ENCODE measurements at places on chromosomes 5 and 9.

DNA sequence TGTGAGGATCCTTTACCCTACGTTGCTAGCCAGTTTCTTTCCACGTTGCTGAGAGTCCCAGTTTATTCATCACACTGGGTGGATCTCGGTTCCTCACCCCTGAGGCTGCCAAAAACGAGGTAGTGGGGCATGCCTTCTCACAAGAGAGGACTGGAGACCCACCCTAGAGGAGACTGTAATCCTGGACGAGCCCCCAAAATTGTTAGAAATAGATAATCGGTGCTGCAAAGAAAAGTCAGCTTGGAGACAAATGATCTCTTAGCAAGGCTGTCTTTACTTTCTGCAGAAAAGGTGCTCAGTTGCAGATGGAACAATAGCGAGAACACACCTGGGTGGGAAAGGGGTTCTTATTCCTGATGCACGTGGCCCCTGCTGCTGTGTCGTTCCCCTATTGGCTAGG, 101.8 kb downstream of the TMEM167A start:
- no peak for DNase-seq

DNA sequence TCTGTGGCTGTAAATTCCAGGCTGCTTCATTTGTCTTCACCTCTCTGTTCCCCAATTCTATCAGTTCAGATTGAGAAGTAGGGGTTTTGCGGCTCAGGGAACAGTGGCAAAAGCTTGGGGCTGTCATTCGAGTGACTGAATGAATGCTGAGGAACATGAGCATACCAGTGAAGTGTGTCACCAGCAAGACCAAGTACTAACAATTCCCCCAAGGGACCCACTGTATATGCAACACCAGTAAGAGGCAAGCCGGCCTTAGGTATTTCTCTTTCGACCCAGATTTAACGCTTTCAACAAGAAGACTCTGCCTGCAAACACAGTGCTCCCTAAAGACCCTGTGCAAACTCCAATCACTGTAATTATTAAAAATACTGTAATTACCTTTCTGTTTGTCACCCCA, 25.8 kb downstream of the KLHL3 start:
- DNase-seq: no peak

GRCh38 chr5:148208226-148208625, 5.4 kb downstream of the SPINK6 start:
- no peak for DNase-seq

DNA sequence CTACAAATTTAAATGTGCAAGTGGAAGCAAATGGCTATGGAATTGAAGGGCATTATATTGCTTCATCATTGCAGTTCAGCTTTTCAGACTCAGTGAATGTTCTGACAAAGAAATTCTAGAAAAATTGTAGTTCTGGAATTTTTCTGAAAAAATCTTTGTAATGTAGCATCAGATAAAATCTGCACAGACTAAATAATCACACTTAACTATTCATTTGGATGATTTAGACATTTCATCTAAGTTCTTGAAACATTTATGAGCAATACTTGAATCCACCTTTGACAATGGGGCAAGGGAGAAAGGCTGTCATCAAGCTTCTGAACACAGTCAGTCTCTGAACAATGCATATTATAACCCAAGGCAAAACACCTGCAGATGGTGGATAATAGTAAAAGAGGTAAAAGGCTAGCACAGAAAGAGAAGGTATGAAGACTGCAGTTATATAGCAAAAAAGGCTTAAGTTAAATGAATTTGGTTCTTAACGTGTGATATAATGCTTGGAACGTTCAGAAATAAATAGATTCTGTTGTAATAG, 1352.0 kb upstream of the NUDT12 start:
- DNase-seq: no peak

- DNase-seq: no peak
Measured at GRCh38 chr5:15338546-15338945, 161.4 kb upstream of the FBXL7 start.

DNA sequence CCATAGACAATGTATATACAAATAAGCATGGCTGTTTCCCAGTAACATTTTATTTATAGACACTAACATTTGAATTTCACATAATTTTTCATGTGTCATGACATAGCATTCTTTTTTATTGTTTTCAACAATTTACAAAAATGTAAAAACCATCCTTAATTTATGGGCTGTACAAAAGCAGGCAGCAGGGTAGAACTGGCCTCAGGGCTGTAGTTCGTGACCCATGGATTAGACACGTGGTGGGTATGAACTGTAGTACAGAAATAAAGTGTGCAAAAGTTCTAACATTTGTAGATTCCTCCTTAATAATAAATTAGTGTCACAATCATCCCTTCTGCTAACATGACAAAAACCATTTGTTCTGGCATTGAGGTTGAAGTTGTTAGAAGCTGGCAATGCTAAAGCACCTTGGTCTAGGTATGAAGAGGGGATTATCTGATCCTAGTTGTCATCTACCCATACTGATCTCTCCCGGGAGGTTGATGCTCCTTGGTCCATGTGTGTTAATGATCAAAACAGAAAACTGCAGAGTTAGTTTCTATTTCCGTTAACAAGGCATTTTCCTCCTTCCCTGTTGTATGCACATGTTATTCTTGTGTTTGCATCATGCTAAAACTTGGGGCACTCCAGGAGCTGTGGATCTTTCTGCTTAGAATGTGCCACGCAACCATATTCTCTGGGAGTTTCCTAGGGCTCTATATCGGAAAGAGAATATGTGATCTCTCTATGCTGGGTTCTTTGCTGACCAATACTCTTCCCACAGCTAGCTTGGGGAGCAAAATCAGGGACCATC, 917.6 kb downstream of the TLE1 start:
- no peak for DNase-seq

DNA sequence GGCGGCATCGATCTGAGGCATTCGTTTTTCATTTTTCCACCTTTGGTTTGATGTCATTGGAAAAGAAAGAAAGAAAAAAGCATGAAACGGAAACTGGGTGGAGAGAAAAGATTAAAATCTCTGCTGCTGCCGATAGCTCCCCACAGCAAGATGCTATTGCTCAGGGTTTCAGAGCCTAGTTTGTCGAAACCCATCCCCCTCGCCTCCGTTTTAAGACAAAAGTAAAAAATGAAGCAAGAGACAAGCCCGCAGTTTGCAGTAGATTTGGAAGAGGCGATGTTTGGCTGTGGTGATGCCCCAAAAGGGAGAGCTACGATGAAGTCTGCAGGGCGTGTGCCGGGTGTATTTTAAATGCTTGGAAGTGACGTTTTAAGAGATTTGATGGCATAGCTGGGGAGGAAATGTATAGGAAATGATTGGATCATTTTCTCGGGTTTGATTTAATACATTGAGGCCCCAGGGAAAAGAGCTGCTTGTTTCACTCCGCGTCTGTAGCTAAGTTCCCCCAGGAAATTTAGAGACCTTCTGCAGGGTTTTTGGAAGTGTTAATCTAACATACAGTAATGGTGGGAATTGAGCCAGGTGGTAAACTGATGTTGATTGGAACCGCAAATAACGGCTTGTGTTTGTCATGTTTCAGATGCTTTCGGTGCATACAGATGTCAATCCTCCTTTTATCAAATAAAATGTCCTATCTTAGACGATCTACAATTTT, 909 bp downstream of the NDFIP1 start:
- DNase-seq: no peak

DNA sequence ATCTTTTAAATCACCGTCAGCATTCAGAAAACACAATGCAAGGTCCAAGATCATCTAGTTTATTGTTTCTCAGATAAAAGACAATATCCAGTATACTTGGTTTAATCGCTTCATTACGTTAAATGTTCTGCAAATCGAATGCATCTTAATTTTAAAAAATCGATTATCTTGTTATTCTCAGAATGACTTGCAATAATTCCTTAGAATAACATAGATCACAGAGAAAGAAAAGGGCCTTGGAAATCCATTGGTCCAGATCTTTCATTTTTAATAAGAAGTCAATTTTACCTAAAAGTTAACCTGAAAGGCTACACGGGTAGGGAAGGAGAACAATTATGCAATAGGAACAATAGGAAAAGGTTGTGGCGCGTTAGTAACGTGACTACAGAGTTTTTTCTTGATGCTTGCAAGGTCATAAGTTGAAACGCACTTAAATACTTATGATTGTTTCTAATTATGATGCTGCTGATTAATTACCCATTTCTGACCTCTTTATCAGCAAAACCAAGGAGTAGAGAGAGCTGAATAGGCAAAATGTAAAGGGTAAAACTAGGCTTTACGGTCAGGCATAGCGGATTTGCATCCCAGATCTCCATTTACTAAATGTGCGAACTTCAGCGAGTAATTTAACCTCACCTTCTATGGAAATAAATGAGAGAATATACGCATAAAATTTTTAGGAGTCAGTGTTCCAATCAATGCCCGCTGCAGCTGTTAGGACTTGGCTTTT, 769 bp upstream of the LYRM7 start:
- no peak for DNase-seq

GRCh38 chr5:177982072-177982727, 13.8 kb downstream of the PROP1 start:
- no peak for DNase-seq

GRCh38 chr9:131657456-131657855, 82.4 kb downstream of the RAPGEF1 start:
- DNase-seq: no peak

GRCh38 chr5:147898875-147899401, 7.4 kb downstream of the C5orf46 start:
- DNase-seq: no peak

- no peak for DNase-seq
Measured at GRCh38 chr5:174409070-174409469, 315.3 kb upstream of the MSX2 start.

- DNase-seq: no peak
Measured at GRCh38 chr5:113122053-113122452, 145.5 kb downstream of the DCP2 start.

- no peak for DNase-seq
Measured at GRCh38 chr5:168284809-168285208, 6.6 kb upstream of the WWC1 start.

GRCh38 chr5:171689853-171690417, 95.7 kb upstream of the SMIM23 start:
- DNase-seq: no peak

DNA sequence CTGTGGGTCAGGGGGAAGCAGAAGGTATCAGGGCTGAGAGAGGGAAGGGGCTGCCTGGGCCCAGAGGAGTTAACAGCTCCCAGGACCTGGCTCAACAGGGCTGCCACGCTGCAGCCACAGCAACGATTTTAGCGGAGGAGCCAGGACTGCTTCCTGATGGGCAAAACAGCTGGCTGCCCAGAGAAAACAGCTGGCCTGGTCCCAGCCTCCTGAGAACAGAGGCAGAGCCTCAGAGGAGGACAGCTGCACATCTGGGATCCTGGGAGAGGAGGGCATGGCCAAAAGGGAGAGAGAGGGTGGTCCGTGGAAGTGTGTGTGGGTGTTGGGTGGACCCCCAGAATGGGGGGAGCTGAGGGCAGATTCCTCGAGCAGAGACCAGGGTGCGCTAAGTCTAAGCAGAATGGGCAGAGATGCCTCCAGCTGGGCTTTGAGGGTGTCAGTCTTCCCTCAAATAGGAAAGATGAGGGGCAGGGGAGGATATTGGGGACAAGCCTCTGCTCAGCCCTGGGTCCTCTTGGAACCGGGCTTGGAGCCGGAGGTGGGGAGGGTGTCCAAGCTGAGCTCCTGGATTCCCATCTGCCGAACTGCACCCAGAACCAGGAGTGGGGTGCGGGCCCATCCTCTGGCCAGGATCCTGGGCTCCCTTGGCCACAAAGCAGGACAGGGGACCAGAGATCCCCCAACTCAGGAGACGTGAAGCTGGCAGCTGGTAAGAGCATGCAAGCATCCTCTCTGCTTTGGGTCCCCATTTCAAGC, 9.1 kb upstream of the CERCAM start:
- no peak for DNase-seq

DNA sequence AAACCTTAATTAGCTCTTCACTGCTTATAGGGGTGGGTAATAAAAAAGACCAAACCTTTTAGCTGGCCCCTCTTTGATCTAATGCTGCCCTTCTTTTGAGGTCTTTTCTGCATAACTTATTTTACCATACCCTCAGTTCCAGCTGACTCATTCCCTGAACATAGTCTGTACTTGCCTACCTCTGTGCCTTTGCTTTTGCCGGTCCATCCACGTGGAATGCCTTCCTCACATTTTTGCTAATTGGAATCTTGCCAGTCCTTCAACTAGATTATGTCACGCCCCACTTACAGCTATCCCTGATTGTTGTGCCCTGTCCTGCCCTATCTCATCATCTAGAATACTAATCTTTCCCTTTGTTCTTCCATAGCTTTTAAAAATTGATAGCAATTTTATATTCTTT, 44.2 kb downstream of the FAF2 start:
- no peak for DNase-seq

- no peak for DNase-seq
Measured at GRCh38 chr5:155080721-155081120, 67.2 kb downstream of the KIF4B start.

GRCh38 chr9:96618209-96619123, 1.2 kb downstream of the CDC14B start:
- no peak for DNase-seq

DNA sequence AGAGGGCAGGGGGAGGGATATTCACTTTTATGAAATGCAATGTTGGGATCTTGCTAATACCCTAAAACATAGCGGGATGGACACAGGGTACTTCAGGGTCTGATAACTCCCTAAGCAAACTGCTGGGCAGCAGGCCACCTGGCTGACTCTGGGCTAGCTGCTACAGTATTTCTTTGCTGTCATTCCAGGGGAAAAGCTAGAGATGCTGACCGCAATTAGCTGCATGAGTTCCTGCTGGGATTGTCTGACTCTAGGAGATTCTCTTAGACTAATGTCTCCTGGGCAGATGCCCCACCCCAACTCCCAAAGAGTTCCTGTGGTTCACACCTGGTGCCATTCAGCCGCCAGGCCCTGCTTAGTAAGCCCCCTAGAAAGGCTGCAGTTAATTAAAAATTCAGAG, 69.9 kb downstream of the PSAT1 start:
- DNase-seq: no peak

DNA sequence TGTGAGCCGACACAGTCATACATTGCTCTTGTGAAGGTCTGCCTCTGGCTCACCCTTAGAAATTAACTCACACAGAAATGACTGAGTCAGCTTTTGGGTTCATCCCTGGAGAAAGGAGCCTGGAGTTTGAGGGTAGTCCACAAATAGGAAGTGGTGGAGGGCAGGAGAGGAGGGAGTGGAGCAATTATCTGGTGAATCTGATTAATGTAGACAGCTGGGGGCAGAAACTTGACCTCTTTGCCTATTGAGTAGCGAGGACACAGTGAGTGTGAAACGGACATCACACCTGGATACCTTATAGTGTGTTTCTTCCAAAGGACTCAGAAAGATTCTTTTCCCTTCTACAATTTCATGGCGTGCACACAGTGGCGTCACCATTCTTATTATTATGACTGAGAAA, 48.5 kb upstream of the MSX2 start:
- no peak for DNase-seq

DNA sequence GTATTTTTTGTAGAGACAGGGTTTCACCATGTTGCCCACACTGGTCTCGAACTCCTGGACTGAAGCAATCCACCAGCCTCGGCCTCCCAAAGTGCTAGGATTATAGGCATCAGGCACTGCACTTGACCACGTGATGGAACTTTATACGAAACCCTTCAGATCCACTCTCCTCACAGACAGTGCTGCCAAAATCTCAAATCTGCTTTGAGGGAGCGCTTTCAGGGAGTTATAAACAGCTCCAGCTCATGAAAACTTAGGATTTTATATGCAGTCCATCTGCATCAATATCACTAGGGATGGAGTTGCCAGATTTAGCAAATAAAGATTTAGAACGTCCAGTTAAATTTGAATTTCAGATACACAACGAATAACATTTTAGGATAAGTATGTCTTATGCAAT, 25.0 kb upstream of the MYO10 start:
- no peak for DNase-seq

- DNase-seq: peak; percentile 76
Measured at GRCh38 chr9:131755541-131756198, 15.8 kb upstream of the RAPGEF1 start.

- DNase-seq: no peak
Measured at GRCh38 chr9:130394320-130394719, 50.4 kb upstream of the ASS1 start.

Measured in activated CD8-positive, alpha-beta memory T cell treated with anti-CD3 and anti-CD28 coated beads for 1 hour (primary cell).